T-helper 1 cell treated with Interleukin-12 subunit alpha and Interleukin-12 subunit beta and Interleukin-4 antibody, amounts not matched to agents 30 ng/mL and 1 ng/mL, for 36 hours (primary cell): ENCODE measurements at places on chromosomes 1 and 21. TPM values are rescaled to one million over a fixed set of nuclear protein-coding genes. Genes with fewer than 3 reads are reported as not detected.

Gene HOOK1
- 2.9 and 3.5 TPM in 2 replicates for total RNA-seq

Gene AMY1C
- not detected in 2 replicates for total RNA-seq

Gene ARMH1
- 35.7 and 39.3 TPM in 2 replicates for total RNA-seq

Gene HSF2BP
- total RNA-seq: 0.44 and 0.71 TPM in 2 replicates

Gene TIE1
- total RNA-seq: 0.25 and 0.85 TPM in 2 replicates

Gene PTAFR
- total RNA-seq: 0.49 and 0.90 TPM in 2 replicates

Gene CCDC27
- total RNA-seq: not detected in 2 replicates

Gene GUCA2A
- not detected in 2 replicates for total RNA-seq

Gene CFAP57
- total RNA-seq: 0.07 and 0.20 TPM in 2 replicates

Gene ITGB2
- 792 and 801 TPM in 2 replicates for total RNA-seq

Gene TMIGD3
- 0.42 TPM in 1 of 2 replicates, not detected in the other for total RNA-seq
